Naive B cell (primary cell): ENCODE measurements at places on chromosomes 1 and 21.

DNA sequence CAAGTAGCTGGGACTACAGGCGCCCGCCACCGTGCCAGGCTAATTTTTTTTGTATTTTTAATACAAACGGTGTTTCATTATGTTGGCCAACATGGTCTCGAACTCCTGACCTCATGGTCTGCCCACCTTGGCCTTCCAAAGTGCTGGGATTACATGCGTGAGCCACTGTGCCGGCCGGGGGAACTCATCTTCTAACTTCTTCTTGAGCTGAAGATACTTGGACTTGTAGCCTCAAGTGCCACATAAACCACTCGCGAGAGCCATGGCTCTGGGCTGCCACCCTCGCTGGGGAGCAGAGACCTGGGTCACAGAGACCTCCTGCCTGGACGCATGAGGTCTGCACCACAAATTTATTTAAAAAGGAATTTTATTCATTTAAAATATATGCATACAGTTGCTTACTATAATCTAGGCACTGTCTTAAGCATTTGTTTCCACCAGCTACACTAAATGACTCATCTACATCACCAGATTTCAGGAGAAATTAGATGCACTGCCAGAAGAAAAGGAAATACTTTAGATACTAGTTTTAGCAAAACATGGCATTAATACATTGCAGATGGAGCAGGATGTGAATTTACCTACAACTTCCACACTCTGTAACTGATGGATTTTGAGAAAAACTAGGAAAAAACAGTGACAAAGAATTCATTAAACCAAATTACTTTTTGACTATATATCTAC is 29.9 kb upstream of the PUM1 start:
- no peak for DNase-seq

GRCh38 chr1:1616045-1616790 is 918 bp downstream of the MIB2 start:
- DNase-seq = no peak

- DNase-seq = no peak
Measured at GRCh38 chr1:177010211-177010825, 154.2 kb downstream of the ASTN1 start.

GRCh38 chr1:201741763-201742342 is 87.1 kb upstream of the IPO9 start:
- DNase-seq = no peak

DNA sequence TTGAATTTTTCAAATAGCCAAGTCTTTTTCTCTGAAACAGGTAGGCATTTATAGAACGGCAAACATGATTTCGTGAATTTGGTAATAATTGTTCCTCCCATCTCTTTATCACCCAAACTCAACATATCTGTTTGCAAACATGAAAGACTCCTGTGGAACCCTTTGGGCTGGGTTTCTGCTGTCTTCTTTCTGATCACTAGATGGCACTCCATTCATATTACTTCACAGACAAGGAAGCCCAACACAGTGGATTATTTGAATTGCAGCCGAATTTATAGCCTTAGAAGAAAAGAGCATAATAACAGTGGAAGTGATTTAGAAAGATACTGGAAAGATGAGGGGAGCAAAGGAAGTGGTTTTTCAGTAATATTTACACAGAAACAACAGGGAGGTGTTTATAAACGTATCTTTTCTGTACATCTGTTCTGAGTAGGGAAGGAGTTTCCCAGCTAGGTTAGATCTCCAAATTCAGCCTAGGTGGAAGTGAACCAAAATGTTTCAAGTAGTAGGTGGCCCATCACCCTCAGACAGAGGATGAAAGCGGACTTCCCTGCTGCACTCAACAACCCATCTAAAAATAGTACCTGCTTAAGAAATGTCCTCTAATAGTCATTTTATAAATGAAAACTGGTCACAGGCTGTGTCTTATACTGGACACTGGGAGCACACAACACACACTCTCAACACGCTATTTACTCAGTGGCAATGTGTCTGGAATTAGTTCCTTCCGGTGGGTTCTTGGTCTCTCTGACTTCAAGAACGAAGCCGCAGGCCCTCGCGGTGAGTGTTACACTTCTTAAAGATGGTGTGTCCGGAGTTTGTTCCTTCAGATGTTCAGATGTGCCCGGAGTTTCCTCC is 67.6 kb downstream of the MAP3K21 start:
- peak; percentile 0 for DNase-seq

DNA sequence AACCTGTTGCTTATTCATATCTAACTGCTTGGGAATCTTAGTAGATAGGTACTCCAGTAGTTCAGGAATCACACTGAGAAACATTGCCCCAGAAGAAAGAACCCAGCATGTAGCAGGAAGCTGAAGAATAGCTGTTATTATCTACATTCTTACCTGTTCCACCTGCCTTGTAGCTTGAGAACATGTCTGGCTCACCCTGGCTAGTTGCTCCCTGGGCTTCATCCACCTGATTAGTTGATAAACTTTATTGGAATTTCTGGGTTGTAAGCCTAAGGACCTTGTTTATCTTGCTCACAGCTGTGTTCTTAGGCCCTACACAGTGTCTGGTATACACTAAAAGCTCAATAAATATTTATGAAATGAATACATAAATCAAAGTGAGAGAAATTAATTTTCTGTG is 106.3 kb upstream of the DMRTA2 start:
- DNase-seq = no peak

GRCh38 chr1:204366759-204367158 is 7.0 kb upstream of the PLEKHA6 start:
- DNase-seq = no peak

DNA sequence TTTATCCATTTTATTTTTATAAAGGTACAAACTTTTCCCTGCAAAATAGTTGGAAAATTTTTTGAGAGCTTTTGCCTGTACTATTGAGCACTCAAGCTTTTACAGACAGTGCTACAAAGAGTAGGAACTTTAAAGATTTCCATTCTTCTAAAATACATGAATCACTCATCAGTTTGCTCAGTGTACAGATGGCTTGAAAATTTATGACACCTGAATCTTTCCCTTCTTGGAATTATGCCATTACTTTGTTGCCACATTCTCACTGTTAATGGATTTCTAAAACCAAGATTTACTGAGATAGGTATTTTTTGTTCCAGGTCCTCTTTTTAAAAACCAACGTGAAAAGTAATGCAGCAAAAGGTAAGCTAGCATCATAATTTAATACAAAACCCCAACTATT is 76.0 kb downstream of the GPATCH2 start:
- no peak for DNase-seq

- DNase-seq = no peak
Measured at GRCh38 chr21:45192332-45192731, 95.4 kb downstream of the POFUT2 start.

DNA sequence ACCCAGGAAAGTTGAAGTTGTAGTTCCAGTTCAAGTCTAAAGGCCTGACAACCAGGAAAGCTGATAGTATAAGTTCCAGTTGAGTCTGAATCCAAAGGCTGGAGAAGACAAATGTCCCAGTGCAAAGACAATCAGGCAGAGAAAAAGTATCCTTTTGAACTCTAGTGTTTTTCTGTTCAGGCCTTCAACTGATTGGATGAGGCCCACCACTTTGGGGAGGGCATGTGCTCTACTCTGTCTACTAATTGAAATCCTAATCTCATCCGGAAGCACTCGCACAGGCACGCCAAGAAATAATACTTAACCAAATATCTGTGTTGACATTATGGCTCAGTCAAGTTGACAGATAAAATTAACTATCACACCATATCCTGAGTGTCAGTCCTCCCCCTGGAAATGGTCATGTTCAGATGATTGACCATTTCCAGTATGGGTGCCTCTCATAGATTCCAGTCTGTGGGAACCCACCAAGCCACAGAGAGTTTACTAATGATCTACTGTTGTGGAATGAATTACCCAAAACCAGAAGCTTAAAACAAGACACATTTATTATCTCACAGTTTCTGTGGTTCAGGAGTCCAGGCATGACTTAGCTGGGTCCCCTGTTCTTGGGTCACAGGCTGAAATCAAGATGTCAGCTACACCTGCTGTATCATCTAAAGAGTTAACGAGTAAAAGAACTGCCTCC is 296.3 kb upstream of the ZP4 start:
- no peak for DNase-seq

GRCh38 chr1:36081926-36082485 is 1.9 kb upstream of the TEKT2 start:
- no peak for DNase-seq

DNA sequence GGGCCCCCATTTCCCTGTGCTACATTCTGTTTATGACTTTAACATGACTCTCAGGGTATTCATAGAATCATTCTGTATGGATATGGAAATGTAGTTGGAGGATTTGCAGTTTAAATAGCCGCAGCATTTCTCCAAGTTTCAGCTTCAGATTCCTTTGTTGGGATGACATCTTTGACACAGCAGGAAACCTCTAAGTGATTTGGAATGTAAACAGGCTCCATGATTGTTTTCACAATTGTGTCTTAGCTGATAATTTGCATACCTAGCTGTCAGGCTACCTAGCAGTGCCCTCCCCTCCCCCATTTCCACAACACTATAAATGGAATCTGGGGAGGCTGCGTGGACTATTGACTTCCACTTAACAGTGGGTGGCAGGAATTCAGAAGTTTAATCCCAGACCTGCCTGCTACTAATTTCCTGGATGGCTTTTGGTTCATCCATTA is 290.2 kb downstream of the HLX start:
- DNase-seq = no peak

DNA sequence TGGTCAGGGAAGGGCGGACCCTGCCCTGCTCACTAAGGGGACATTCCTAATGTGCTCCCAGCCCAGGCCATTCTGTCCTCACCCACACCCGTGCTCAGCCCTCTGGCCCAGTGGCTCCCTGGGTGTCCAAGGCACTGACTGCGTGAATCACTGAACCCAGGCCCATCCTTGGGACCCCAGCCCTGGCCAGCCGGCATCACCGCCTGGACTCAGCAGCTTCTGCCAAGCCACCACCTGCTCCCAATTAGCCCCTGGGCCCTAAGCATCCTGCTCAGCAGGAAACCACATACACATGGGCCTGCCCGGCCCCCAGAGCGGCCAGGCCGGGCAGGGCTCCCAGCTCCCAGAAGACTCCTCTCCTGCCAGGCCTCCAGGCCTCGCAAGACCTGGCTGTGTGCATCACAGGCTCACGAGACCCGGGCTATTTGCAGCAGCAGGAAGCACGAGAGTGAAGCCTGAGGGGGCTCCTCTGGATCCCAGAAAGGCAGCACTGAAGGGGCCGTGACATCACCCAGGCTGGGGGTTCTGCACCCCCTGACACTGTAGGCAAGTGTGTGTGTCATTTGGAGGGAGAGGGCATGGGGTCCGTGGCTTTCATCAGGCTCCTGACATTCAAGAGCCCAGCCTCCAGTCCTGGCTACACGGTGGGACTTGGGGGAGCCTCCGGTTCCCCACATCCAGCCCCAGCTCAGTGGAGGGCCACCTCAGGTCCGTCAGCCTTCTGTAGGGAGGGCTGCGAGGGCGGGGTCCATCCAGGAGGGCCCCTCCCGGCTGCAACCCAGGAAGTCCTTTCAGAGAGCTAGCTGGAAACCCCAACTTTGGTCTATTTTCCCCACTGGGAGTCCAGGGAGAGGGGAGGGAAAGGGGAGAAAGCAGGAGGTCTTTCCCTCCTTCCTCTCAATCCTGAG is 1.6 kb downstream of the MFAP2 start:
- DNase-seq = no peak

DNA sequence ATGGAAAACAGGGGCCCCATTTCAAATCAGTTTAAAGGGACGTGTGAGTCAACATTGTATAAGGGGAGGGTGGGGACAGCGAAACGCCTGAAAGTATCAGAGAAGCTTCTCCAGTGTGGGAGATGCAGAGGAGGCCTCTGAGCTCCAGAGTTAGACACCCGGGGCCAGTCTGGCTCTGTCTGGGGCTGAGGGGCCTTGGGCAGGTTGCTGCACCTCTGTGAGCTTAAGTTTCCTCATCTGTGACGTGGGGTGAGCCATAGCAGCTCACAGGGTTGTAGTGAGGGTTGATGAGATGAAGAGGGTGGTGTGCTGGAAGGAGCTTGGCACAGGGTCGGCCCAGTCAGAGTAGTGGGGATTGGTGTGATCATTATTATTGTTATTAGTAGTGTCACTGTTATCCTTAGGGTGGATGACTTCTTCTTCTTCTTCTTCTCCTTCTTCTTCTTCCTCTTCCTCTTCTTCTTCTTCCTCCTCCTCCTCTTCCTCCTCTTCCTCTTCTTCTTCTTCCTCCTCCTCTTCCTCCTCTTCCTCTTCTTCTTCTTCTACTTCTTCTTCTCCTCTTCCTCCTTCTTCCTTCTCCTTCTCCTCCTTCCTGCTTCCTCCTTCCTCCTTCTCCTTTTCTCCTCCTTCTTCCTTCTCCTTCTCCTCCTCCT is 282.0 kb downstream of the PTPRU start:
- DNase-seq = no peak

DNA sequence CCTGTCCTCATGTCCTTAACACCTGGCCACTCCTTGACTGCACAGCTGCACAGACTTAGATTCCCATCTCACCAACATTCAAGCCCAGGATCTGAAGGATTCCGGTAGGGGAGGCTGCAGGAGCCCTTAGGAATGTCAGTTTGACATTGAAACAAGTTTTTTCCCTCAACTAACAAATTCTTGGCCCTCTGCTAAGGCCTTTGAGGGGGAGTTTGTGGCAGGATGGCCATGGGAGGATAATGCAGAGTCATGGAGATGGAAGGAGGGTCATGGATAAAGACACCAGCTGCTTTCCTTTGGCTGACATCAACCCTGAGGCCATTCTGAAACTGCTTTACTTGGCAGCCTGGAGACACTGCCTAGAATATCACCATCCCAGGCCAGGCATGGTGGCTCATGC is 63.4 kb upstream of the PPP2R5A start:
- DNase-seq = no peak

- DNase-seq = no peak
Measured at GRCh38 chr1:198363625-198364151, 176.8 kb downstream of the ATP6V1G3 start.

GRCh38 chr1:66350001-66350547 is 183.9 kb upstream of the SGIP1 start:
- DNase-seq = peak; percentile 64

GRCh38 chr1:18653916-18654315 is 23.3 kb downstream of the PAX7 start:
- DNase-seq = no peak
